HCT116 (cell line): ENCODE measurements at places on chromosomes 7 and 10. TPM values are rescaled to one million over a fixed set of nuclear protein-coding genes. Genes with fewer than 3 reads are reported as not detected.

MUC12 gene
- total RNA-seq, result 0.64 TPM

SERPINE1 gene
- 12.8 TPM for total RNA-seq

NME8 gene
- total RNA-seq, result not detected

VENTX gene
- not detected for total RNA-seq

ANKRD2 gene
- total RNA-seq, result 0.15 TPM

TUBAL3 gene
- total RNA-seq, result 0.98 TPM

SPDYE2 gene
- not detected for total RNA-seq

BAMBI gene
- 6.2 TPM for total RNA-seq

ZNF853 gene
- total RNA-seq, result 0.05 TPM

DNA sequence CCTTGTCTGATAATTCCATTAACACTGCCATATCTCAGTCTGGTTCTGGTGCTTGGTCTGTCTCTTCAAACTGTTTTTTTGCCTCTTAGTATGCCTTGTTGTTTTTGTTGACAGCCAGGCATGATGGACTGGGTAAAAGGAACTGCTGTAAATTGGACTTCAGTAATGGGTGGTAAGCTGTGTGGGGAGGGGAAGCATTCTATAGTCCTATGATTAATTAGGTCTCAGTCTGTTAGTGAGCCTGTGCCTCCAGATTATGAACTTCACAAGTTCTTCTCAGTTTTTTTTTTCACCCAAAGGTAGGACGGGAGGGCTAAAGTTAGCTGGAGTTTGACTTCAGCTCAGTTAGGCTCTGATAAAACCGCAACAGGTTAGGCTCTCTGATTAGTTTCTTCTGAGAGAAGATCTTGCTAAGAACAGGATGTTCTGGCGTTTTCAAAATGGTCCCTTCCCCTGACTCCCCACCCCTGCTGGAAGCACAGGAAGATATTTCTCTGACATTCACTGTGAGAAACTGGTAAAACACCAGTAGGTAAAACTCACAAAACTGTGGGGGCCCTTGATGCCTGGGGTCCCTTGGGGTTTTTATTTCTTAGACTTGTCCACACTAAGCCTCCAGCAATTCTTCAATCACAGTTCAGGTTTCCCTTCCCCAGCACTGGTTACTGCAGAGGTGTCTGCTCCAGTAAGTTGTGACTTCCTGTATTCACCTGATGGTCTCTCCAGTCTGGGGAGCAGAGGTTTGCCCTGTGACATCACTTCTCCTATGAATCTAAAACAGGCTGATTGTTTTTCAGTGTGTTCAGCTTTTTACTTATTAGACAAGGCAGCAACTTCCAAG is 43.3 kb upstream of the CCDC71L start:
- no peak for DNase-seq

DNA sequence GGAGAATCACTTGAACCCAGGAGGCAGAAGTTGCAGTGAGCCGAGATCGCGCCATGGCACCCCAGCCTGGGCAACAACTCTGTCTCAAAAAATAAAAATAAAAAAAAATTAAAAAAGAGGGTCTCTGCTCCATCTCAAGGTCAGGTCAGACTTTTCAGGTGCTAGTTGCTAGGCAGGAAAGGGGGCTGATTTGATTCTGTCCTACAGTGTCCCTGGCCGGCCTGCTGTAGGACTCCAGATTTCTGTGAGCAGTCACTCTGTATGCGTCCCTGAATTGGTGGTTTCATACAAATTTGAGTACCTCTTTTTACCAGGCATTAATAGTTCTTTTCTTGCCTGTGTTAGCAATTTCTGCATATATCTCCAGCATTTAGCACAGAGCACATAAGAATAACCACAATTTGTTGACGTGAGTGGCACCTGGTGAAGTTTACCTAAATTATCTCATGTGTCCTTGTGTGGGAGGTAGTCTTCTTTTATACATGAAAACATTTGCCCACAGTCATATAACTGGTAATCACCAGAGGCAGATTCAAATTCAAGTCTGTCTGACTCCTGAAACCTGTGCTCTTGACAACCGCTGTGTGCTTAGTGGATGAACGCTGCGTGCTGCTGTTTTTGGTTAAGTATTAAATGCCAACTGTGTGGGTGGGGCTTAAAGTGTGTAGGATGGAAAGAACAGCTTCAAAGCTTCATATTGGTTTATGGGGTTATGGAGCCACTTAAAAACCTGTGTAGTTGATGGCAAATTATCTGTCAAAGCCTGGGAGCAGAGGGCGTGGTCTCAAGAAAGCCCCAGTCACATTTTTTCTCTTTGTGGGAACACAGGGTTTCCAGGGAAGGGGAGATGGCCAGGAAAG is 3.2 kb upstream of the ZNF775 start:
- DNase-seq, result no peak

GRCh38 chr7:101896941-101897340 is 79.5 kb downstream of the CUX1 start:
- no peak for DNase-seq

DNA sequence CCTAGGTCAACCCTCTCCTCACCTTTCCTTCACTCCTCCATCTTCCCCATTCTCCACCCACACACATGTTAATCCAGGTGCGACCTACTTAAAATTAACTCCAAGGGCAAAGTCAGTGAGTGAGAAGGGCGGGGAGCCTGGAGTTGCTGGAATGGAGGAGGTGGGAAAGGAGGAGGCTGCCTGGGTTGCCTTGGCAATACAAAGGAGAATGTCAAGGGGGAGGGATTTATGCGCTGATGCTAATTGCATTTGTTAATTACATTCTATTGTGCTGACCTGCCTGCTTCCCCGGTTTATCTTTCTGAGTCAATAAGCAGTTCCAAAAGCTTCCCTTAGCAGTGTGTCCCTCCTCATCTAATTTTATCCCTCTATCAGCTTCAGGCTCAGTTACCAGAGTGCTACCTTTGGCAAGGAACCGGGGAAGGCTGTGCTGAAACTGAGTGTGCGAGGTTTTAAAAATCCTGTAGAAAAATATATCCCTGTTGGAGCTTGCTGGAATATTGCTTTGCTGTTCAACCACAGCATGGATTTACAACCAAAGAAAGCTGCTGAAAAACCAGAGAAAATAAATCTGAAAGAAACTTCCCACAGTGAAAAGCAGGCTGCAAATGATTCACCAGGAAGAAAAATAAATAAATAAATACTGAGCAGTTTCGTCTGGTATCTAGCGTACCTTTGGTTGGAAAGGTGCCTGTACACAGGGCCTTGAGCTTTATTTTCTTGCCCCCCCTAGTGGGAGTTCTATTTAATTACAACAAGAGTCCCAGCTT is 113.2 kb upstream of the DGKB start:
- peak; percentile 87 for DNase-seq

DNA sequence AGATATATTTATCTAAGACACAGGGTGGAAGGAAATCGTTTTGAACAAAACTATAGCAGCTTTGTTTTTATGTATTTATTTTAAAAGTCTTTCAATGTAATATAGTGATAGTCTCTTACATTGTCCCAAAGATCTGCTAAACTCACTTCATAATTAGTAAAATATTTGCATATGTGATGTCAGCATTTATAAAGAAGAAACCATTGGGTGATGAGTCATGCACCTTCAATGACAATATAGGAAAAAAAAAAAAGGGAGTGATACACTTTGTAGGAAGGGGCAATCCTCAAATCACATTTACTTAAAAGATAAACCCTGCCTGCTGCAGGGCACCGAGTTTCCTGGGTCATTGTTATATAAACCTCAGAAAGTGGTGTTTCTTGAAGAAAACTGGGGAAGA is 112.4 kb upstream of the SEMA3C start:
- DNase-seq, result no peak

- DNase-seq, result peak; percentile 33
Observed at GRCh38 chr10:89032141-89032891, 41.7 kb downstream of the FAS start.

GRCh38 chr7:29877196-29877595 is 70.9 kb downstream of the WIPF3 start:
- DNase-seq, result no peak

GRCh38 chr7:129502708-129503685 is 666 bp downstream of the SMKR1 start:
- no peak for DNase-seq

DNA sequence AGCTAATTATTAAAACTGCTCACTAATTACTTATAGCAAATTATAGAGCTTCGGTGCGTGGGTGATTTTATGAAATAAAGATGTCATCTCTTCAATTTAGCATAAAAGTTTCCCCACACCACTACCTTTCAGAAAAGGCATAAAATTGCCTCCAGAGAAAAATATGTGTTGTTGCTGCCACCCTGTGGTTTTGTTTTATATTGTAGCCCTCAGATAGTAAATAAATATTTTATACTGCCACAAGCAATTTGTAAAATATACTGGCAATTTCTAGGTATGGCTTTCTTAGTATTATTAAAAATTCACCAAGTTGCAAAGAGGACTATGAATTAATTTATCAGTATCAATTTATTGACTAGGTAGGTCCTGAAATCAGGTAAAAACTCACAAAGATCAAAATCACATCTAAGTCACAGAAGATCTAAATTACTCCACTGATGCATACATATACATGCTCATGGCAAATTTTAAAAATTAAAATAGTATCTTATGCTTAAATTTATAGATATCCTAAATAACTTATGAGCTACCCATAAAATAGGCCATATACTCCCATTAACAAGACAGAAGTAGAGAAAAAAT is 26.5 kb downstream of the ASNS start:
- DNase-seq, result peak; percentile 13

GRCh38 chr7:81482600-81483186 is 287.2 kb downstream of the HGF start:
- peak; percentile 23 for DNase-seq

- no peak for DNase-seq
Observed at GRCh38 chr10:1515780-1516491, 221.4 kb downstream of the ADARB2 start.

DNA sequence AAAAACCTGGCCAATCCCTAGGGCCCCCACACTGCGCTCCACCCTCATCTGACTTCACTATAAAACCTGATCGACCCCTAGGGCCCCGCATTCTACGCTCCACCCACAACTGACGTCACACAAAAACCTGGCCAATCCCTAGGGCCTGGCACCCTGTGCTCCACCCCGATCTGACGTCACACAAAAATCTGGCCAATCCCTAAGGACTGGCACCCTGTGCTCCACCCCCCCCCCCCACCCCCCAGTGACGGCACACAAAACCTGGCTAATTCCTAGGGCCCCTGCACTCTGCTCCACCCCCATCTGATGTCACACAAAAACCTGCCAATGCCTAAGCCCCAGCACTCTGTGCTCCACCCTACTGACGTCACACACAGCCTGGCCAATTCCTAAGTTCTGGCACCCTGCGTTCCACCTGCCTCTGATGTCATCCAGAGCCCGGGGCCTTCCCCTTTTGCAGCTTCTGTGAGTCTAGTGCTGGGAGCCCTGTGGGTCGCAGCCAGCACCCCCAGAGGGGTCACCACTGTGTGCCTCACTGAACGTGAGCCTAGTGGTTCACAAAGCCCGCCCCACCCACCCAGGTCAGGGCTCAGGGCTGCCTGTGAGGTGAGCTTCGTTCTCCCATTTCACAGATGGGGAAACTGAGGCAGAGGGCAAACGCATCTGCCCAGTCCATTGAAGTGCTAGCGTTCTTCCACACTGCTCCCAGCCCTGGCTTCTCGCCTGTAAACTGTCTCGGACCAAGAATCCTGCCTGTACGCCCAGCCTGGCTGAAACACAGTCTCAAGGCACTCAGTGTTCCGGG is 40.6 kb downstream of the MICALL2 start:
- DNase-seq, result peak; percentile 94

DNA sequence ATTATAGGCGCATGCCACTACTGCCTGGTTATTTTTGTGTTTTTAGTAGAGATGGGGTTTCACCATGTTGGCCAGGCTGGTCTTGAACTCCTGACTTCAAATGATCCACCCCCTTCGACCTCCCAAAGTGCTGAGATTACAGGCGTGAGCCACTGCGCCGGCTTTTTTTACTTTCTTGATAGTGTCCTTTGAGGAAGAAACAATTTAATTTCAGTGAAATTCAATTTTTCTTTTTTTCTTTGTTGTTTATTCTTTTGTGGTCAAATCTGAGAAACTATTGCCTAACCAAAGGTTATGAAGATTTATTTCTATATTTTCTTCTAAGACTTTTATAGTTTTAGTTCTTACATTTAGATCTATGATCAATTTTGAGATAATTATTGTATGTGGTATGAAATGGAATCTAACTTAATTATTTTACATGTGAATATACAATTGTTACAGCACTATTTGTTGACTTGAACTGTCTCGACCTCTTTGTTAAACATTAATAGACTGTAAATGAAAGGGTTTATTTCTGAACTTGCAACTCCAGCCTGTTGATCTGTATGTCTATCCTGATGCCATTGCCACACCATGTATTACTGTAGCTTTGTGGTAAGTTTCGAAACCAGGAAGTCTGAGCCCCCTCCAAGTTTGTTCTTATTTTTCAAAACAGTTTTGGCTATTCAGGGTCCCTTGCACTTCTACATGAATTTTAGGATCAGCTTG is 19.8 kb upstream of the RASSF4 start:
- DNase-seq, result no peak

DNA sequence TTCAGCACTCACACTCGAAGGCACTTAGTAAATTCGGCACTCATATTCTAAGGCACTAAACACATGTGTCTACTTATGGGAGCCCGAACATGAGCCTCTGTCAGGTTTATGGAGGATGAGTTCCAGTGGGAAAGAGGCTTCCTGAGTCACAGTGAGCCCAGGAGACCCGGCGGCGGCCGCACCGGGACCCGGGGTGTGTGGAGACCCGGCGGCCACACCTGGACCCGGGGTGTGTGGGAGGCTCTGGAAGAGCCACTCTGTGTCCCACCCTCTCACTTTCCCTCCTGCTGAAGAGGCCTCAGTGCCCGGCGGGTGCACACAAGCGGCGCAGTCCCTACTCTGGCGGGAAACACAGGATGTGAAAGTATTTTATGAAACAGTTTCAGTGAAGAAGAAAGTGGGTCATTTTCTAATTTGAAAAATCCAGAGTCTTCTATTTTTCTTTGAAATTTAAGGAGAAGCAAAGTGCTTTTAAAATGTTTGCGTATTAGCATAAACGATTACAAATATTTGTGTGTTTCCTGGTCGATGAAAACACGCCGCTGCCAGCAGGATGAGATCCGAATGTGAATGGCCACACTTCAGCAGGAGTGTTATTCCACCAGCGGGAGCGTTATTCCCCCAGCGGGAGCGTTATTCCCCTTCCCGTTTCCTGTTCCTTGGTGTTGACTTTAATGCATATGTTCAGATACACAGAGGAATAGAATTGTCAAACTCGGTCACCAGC is 625.1 kb downstream of the DNAJB6 start:
- DNase-seq, result no peak

GRCh38 chr7:389911-390601 is 100.1 kb downstream of the FOXL3 start:
- DNase-seq, result no peak

DNA sequence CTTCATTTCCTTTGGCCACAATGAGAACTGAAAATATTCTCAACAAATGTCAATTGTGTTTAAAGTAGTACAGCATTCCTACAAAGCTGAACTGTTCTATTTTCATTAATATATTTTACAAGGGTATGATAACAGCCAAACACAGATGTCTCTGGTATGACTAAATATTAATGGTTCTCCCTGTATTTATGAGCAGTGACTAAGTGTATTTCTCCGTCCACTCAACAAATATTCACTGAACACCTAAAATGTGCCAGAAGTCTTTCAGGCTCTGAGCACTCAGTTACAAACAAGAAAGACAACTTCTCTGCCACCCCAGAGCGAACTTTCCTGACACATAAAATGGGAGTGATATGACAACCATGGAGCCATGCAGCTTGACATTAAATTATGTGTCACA is 135.6 kb downstream of the VPS41 start:
- DNase-seq, result no peak
